RCC 7860 (cell line): ENCODE measurements at places on chromosomes 2 and 18.

GRCh38 chr2:138306626-138307025 is 194.9 kb upstream of the SPOPL start:
- DNase-seq, result no peak

DNA sequence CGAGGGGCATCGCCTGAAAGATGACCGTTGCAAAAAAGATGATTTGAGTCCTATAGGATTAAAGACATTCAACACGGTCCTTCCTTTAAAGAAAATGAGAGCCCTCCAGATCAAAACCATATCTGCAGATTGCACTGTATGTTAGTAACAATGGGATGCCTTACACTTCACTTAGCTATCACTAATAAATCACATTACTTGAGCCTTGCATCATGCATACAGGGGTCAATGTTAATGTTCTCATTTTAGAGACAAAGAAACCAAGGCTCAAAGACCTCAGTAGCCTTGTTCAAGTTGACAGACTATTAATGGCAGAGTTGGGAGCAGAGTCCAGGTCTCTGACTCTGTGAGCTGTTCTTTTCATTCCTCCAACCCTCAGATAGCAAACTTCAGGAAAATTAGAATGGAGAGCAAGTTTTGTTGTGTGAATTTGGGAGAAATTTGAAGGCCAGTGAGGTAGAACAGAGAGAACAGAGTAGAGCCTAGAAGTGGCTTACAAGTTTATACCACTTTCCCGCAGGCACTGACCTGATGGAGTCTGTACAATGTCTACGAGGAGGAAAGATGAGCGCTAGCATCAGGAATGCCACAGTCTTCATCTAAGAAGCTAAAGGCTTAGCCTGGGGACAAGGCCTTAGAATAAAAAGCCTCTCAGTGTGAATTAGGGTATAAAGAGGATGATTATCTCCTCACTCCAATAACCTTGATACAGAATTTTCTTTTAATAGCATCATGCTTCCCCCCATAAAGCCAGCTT is 48.3 kb downstream of the TRIB2 start:
- DNase-seq, result no peak

DNA sequence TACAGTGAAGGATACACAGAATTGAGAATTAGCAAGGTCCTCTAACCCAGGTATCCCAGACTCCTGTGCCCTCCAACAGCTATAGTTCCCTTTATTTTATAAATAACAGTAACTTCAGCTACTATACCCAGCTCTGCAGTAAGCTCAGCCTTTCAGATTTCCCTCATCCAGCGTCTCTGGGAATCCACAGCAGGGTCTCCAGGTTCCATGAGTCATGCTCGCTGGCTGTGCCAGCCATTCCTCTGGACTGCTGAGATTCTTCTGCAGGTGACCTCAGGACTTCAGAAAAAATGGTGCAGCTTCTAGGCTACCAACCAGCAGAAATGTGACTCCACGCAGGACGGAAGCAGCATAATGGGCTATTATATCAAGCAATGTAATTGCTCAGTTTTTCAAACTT is 419.3 kb downstream of the ZNF516 start:
- DNase-seq, result no peak

GRCh38 chr2:68295516-68295915 is 24.2 kb downstream of the CNRIP1 start:
- DNase-seq, result no peak

GRCh38 chr2:26302846-26303245 is 43.1 kb upstream of the SELENOI start:
- DNase-seq, result no peak

- DNase-seq, result no peak
Measured at GRCh38 chr2:181468811-181469210, 11.6 kb downstream of the ITGA4 start.

DNA sequence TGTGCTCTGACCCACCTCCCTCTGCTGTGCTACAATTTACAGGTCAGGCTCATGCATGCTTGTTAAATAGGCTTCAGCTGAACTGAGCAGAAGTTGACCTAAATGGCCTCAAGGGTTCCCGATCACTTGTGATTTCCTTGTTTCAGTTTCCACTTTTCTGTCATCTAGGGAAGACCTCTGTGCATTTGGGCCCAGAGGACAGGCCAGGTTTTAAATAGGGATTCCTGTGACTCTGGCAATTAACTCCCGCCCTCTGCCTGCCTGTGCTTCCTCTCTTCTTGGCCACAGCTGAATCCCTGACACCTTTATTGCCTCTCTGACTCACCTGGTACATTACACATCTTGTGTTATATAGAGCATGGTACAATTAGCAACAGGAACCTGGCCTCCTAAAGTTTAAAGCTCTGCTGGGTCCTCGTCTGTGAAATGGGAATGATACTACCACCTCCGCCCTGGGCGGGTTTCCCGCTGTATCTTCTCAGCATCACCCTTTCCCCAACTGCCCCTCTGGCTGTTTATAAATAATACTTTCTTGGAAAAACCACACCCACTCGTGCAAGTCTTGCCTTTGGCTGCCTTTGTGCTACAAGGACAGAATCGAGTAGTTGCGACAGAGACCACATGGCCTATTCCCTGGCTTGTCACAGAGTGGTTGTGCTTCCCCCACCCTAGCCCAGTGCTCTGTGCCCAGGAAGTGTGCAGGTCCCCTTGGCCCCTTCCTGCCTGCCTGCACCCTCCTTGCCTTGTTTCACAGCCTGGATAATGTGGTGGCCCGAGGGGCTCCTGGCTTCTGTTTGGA is 7.9 kb downstream of the CABLES1 start:
- DNase-seq, result no peak

- DNase-seq, result no peak
Measured at GRCh38 chr2:134462275-134462674, 208.4 kb downstream of the MGAT5 start.

- no peak for DNase-seq
Measured at GRCh38 chr18:4842751-4843150, 354.3 kb downstream of the AKAIN1 start.
